GOT3 (cell line): ENCODE measurements at places on chromosomes 5 and 9.

GRCh38 chr9:94718936-94719335, 7.6 kb upstream of the AOPEP start:
- no peak for DNase-seq

DNA sequence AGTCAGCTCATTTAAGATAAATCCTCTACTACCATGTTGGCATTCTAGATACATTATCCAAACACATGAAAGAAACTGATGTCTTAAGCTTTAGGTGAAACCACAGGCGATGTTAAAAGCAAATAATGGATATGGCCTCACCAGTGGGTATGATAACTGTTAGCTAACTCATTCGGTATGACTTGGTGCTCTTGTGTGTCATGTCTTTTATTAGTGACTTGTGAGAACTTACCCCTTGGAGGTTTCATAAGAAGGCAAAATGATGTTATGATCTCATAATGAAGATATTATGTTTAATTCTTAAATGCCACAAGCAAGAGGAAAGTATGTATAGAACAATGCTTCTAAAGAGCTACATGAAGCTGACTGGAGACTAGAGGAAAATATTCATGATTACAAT, 1227.0 kb downstream of the EFNA5 start:
- no peak for DNase-seq

- no peak for DNase-seq
These were observed 178.5 kb downstream of the PAPPA start for GRCh38 chr9:116332090-116332489.

- no peak for DNase-seq
These were observed 1509.0 kb downstream of the MAT2B start for GRCh38 chr5:165014439-165014838.

DNA sequence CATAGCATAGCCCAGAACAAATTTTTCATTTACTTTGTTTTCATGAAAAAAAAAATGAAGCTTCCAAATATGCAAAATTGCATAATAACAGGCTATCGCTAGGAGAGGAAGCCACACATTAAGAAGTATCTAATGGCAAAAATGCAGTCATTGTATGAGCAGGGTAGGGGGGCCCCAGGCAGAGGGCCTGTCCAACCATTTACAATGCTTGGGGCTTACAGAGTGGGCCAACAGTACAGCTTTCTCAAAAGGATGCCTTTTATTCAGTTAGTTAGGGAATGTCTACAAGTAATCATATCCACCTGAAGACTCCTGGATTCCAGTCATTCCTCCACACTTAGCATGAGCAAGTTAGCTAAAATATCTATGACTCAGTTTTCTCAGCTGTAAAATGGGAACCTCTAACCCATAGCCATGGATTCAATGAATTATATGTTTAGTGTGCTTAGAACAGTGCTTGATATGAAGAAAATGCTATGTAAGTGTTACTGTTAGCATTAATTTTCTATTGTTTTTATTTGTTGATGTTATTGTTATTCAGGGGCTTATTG, 117.7 kb downstream of the GAS1 start:
- DNase-seq = no peak

GRCh38 chr5:68285075-68285840, 69.7 kb downstream of the PIK3R1 start:
- no peak for DNase-seq

DNA sequence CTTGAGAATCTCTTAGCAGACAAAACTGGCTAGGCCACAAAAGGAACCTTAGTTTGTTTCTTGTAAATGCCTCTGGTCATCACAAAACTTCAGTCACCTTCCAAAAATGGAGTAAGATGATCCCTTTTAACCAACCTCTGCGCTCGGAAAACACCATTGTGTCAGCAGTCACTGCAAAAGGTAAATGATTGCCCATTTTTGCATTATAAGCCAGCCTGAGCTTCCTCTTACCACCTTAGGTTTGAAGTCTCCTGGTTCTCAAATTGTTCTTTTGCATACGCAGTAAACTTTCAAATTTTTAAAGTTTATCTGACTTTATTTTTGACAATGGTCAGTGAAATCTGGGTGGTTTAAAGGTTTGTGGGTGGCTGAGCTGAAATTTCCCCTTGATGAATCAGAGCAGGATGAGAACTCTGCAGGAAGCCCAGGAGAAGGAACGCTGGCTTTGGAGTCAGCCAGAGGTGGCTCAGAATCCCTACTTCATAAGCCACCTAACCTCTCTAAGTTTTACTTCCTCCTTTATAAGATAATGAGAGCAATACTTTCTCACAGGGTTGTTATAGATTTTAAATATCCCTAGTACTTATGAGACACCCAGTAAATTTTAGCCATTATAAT, 131.4 kb downstream of the MED10 start:
- DNase-seq = no peak

- DNase-seq = no peak
These were observed 97.3 kb downstream of the PRRT1B start for GRCh38 chr9:131642496-131643083.

DNA sequence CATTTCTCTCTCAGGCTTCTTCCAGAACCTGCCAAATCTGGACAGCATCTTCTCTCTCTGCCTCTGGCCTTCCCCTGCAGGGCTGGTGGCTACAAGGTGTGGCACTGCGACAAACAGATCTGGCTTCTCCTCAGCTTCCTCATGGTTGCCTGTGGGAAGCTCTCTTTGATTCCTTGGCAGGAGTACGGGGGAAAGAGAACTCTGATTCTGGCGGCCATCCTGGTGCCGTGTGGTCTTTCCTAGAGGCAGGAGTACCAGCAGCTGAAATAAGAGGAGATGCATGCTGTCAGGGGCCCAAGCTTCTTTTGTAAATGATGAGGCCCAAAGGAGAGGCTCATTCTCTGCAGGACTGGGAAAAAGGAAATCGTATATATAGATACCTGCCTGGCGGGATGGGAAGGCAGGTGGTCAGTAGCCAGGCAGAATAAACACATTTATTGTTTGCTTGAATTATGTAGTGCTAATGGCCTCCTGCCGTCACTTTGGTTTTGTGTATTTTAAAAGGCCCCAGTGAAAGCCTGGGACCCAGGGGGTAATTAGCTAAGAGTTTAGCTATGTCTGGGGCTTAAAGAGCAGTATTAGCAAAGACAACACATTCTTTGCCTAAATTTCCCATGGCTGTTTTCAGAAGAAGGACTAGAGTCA, at the start of gene CER1:
CER1 (minus strand) TSS at position 343 of the 645 bp plus-strand sequence; CDS start at position 282, 61 bp downstream.
- no peak for DNase-seq

GRCh38 chr9:127548352-127548881, 63.7 kb upstream of the STXBP1 start:
- no peak for DNase-seq

DNA sequence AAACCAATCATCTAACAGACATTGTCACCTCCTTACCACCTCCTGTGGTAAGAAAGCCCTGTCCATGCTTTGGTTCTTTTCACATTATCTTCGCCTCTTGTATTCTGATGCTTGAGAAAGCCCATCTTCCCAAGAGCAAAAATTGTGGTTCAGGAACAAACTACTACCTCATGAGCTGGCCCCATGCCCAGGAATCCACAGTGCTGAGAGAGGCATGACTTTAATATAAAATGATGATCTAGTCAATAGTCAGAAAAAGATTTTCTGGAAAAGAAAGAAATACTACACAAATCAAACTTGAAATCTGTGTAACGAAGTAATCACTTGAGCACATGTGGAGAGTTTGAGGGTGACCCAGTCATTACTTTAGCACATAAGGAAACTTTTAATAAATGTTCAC, 94.7 kb downstream of the FGF10 start:
- DNase-seq = no peak

- no peak for DNase-seq
These were observed 1.1 kb upstream of the SPRY4 start for GRCh38 chr5:142325725-142326479.

- no peak for DNase-seq
These were observed 146.4 kb upstream of the TNC start for GRCh38 chr9:115264313-115264712.

DNA sequence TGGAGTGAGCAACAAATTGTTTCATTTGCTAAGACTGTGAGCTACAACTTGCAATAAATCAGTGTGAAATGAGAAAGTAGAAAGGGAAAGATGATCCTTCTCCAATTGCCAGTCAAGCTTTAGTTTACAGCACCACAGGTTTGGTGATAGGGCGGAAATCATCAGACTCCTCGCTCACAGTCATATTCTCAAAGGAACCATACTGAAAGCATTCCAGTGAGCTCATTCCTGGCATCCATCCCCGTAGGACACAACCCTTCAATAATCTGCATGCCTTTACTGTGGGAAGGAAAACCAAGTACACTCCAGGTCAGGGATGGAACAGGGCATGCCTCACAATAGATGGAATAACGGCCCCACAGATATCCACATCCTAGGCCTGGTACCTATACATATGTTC, 80.7 kb downstream of the FSTL4 start:
- no peak for DNase-seq

GRCh38 chr5:150067405-150067960, 18.9 kb downstream of the CSF1R start:
- no peak for DNase-seq

- DNase-seq = no peak
These were observed 34.3 kb upstream of the ZNF782 start for GRCh38 chr9:96888591-96888990.

DNA sequence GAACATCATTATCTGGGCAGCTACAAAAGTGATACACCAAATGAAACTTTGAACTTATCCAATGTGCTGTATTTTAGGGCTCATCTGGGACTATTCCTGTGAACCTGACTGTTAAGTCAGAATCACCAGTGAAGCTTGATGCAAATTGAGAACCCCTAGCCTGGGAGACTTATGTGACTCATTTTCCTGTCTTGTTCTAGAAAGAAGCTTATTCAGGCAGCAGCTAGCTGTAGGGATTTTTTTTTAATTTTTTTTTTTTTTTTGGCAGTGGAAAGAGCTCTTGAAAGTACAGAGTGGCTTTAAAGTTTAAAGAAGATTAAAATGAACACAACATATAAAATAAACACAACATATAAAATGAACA, 81.1 kb upstream of the TNFAIP8 start:
- no peak for DNase-seq

- no peak for DNase-seq
These were observed 1.9 kb upstream of the NRARP start for GRCh38 chr9:137303893-137304382.

DNA sequence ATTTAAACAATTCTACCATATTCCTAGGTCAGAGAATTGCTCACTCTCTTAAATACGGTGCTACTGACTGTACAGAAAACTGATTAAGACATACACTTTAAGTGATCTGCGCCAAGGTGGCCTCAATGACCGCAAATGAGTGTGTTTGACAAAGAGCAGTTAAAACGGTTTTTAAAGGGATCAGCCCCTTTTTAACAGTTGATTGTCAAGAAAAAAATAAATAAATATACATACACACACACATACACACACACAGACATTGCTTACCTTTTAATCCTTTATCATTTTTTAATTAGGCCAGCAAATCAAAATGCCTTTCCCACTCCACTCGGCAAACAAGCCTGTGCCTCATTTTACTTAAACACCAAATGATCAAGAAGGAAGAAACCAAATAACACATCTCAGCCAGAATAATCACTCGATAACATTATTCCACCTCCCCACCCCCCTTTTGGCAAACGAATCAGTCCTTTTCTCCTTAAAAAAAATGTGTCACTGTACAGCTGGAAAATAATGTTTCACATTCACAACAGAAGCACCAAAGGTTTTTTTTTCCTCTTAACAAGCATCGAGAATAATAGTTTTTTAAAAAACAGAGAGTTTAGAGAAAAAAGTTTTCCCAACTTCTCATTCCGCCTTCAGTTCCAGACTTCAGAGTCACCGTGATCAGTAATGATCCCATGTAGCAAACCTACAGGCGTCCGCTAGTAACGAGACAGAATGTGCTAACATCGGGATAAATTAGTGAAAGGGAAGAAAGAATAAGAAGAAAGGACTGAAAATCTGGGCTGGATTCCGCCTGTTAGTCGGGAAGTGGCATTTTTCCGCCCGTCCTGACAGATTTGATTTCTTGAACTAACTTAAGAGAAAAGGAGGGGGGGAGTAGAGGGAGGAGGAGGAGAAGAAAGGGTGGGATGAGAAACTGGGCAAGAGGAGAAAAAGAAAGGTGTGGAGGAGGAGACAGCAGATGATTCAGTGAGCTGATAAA, at the start of gene ZNF608:
ZNF608 (minus strand) TSS at position 712 of the 988 bp plus-strand sequence. CDS start 1,650 bp downstream, outside the sequence.
- DNase-seq = no peak

DNA sequence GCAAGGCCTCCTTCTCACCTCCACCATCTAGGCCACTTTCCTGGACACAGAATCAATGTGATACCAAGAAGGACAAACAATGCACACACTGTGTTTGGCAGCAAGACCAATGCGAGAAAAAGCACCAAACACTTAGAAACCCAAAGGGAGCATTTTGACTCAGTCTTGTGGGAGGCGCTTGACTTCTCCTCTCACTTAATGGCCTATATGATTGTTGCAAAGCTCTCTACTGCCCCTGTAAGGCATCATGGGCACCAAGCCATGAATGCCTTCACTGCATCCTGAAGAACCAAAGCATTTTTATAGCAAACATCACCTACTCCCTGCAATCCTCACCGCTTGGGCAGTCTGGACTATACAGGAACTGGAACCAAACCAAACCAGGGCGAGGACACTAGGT, 57.5 kb downstream of the CDH6 start:
- DNase-seq = no peak

- DNase-seq = no peak
These were observed 116.5 kb upstream of the PHYKPL start for GRCh38 chr5:178349075-178349511.

GRCh38 chr9:109455861-109456260, 42.2 kb downstream of the PTPN3 start:
- DNase-seq = no peak

DNA sequence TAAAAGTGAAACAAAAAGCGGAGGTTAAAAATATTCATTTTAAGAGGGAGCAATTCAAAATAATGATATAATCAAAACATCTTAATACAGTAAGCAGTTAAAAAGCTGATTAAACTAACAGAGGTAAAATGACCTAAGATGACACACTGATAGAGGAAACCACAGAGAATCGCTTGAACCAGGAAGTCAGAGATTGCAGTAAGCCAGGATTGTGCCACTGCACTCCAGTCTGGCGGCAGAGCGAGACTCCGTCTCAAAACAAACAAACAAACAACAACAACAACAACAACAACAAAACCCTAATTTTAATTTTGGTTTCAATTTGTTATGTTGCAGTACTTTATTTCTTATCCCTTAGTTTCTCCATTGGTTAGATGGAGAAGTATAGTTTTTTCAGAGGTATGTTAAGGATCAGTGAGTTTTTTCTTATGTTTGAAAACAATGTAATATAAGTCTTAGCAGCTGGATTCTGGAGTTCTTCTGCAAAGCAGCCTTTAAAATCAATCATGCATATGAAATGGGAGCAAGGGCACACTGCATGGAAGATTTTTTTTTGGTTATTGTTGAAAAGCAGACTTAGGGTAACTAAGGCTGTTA, 58.5 kb downstream of the MLANA start:
- no peak for DNase-seq

DNA sequence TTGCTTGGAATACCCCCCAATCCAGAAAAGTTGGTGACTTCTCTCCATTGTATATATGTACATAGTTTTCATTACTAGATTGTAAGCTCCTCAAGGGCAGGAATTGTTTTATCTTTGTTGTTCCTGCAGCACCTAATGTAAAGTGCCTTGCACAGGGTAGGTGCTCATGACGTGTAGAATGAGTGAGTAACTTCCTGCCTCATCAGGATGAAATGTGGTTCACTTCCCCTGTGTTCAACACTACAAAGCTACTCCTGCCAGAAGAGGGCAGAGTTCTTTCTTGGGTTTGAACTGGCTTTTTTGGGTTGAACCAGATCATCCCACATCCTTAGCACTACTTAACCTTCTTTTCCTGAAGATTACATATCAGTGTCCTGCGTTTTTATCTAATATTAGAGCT, 23.9 kb downstream of the GTF3C4 start:
- no peak for DNase-seq

GRCh38 chr5:173535976-173536639, 80.3 kb downstream of the BOD1 start:
- DNase-seq = no peak

GRCh38 chr9:11064909-11065308, 452.1 kb upstream of the PTPRD start:
- DNase-seq = no peak
